ENCODE measurements at places on chromosomes 2 and 18.

DNA sequence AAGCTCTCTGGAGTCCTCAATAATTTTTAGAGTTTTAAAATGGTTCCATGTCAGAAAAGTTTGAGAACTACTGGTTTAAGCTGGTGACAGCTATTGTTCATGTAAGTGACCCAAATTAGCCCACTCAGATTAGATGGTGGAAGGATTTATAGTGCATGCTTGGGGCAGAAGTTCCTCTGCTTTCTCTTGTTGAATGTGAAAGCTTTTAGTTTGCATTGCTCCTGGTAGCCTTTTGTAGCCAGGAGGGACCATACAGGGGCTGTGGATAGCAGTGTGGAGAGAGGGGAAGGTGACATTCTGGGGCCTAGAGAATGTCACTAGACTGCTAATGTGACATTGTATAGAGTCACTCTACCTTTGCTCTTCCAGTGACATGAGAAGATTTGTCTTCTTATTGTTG, 40.3 kb upstream of the IGFBP5 start:
- DNase-seq, result no peak

- no peak for DNase-seq
Observed at GRCh38 chr2:226337941-226338600, 461.5 kb downstream of the IRS1 start.

DNA sequence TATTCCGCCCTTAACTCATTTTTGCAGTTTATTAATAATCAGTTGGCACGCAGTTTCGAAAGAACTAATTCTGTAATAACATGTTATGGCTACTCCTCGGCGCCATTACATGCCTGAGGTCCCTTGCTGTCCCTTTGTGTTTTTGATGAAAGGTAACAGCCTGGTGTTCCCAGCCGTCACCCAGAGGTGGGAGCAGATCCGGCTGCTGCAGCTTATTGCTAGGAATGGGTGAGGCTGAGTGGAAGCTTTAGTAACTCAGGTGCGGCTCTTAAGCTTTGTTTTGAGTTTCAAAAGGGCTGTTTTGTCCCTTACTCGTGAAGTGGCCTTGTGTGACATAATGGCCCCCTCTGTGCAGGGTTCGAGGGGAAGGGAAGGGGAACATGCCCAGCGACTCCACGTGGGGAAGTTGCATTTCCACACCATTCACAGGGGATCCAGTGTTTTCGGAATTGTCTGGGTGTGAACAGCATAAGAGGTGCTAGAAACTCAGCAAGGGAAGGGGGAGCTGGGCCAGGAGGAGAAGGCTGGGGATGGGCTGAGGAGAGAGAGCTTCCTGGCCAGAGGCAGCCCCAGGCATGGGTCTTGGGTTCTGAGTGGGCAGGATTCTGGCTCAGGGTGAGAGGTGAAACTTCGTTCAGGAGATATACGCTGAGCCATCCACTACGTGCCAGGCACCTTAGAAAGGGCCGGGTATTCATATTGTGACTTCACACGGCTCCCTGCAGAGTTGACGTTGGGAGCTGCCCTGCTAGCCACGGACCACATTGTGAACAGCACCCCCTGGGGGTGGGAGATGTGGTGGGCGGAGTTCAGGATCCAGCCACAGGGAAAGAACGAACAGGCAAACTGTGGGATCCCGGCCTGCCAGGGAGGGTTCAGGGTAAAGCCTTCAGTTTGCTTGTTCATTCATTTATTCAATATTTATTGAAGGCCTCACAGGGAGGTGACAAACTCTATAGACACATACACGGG, 84.4 kb downstream of the TGOLN2 start:
- DNase-seq, result peak; percentile 78

DNA sequence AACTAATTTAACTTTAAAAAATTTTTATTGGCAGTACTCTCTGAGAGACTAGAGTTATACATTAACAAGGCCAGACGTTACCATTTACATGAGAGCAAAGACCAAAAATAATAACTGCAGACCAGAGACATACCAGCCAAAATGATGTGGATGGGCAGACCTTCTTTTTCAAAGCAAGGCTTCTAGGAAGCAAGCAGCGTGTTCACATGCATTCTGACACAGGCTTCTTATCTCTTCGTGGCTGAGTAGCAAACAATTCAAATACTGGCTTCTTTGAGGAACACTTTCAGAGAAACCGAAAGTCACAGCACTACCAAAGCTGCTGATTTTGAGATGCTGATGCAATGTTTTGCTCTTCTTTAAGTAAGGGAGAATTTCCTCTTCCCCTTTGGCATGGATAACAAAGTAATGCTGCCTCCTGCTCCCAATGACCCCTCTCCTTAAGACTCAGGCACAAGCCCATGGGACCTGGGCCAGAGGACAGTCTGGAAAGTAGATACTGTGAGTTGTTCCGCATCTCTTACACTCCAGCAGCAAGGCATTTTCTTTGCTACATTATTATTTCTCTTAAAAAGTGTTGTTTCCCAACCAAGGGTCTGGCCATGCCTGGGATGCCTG, 181.9 kb downstream of the MREG start:
- no peak for DNase-seq

- no peak for DNase-seq
Observed at GRCh38 chr18:35344736-35345459, 678 bp upstream of the ZNF24 start.

DNA sequence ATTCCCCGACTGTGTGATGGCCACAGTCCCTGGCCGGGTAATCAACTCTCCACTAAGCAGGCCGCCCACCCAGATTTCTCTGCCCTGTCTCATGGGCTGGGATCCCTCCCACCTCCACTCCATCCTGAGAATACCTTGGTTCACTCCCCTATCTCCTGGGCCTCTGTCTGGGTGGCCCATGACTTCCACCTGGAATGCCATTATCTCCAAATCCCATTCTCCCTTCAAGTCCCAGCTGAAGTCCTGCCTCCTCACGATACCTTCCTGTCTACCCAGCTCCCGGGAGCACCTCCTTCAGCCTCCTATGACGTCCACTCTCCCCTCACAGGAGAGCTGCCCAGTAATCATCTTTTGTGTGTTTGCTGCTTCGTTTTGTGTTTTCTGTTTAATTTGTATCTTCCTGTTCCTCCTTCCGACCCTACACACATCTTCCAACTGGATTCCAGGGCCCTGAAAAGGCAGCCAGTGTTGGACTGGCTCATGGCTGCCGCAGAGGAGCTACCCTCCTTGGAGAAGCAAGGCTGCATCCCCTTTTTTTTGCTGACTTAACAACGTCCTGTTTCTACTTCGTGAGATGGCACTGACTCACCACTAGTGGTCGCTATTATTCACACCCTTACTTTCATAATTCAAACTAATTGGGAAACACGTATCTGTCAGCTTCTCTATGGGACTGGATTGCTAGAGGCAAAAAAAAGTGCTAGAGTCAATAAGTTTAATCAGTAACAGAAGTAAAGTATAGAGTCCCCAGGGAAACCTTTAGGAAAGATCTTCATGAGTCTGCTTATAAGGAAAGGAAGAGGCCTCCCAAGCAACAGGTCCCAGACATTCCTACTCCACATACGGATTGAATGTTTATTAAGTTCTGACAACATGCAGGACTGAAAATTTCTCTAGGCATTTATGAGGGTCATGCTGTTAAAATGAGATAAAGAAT, 171.9 kb upstream of the GATA6 start:
- no peak for DNase-seq

- DNase-seq, result no peak
Observed at GRCh38 chr18:6557770-6558248, 143.1 kb upstream of the L3MBTL4 start.

- DNase-seq, result no peak
Observed at GRCh38 chr2:164474873-164475272, 146.4 kb downstream of the GRB14 start.

GRCh38 chr18:47749600-47749973, 180.9 kb downstream of the SMAD2 start:
- DNase-seq, result no peak

DNA sequence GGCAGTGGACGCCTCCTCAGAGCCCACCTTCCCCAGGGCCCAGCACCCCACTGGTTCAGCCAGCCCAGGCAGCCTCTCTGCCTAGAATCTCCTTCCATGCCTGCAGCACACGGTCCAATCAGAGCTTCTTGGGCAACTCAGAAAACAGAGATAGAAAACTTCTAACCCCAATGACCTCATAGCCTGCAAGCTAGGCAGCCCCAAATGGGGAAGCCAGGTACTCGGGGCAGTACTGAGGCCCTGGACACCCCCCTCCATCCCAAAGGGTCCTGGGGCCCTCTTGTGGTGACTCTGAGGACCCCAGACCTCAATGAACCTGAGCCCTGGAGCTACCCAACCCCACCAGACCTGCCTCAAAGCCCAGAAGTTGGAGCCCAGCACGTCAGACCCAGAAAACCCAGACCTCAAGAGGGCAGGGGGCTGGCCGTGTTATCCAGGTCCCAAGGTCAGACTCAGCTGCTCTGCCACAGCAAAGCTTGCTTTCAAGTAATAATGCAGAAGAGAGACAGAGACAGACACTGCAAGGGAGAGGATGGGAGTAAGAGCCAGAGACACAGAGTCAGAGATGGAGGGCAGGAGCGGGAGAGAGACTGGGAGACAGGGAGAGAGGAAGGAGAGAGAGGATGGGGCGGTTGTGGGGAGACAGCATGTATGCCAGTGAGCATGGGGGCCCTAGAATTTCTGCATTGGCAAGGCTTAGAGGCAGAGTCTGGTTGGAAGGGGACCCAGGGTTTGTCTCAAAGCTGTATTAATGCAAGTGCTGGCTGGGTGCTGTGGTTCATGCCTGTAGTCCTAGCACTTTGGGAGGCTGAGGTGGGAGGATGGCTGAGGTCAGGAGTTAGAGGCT, 28.2 kb downstream of the SERTAD2 start:
- no peak for DNase-seq

DNA sequence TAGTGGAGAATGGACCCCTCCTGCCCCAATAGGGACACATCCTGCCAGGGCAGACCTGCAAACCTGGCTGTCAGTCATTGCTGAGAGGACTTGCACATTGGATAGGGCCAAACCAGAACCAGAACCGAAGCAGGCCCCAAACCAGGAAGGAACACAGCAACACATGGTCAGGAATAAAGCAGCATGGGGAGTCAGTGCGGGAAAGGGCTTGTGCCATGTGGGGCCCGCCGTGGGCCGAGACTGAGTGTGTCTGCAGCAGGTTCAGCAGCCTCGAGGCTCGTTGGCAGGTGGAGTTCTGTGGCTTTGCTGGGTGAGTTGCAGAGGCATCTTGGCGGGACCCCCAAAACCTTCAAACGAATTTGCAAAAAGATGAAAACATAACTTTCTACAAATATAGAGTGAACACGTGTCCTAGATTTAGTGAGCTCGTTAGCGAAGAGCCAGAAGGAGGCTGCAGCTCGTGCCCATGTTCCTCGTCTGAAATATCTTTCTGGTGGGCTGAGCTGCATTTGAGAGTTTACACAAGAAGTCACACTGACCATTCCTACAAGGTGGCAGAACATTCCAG, 44.9 kb upstream of the LDLRAD4 start:
- DNase-seq, result no peak

DNA sequence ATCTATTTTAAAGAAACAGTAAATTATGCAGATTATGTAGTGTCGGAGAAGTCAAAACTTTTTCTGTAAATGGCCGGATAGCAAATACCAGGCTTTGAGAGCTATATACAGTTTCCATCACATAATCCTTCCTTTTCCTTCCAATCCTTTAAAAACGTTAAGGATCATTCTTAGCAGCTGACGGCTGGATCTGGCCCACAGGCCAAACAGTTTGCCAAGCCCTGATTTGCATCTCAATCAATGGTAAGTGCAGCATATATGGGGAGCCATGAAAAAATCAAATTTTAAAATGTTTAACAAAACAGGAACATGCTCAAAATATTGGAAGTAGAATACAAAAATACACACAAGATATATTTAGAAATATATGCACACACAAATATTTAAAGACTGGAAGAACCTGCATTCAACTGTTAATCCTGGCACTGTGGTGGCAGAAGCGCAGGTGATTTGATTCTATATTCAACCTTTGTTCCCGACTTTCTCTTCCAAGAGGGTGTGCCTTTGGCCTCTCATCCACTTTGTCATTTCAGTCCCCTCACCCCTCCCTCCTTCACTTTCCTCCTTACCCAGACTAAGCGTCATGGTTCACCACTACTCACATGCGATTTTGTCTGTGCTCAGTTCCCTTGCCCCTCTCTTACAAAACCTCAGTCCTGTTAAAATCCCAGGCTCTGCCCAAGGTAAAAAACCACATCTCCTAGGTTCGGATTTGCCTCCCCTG, 27.3 kb downstream of the NDUFA10 start:
- DNase-seq, result no peak

DNA sequence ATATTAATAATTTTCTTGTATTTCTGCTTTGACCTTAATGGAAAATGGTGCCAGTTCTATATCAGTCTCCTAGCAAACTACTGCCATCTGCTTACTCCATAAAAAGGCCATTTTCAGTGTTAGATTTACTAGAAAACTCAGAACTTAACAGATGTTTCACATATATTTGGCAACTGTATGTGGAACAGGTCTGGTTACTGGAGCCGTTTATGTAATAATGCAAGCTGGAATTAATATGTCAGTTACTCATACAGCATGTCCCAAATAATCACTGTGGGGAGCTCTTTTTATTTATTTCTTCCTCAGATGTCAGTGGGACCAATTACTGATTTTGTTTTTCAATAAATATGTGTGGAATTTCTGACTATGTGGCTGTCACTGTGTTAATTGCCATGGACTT, 1247.6 kb downstream of the CNTNAP5 start:
- no peak for DNase-seq

- no peak for DNase-seq
Observed at GRCh38 chr2:188853307-188853706, 120.9 kb upstream of the COL3A1 start.

- no peak for DNase-seq
Observed at GRCh38 chr18:56662902-56663301, 11.7 kb downstream of the WDR7 start.

GRCh38 chr18:48828691-48829442, 121.9 kb downstream of the SMAD7 start:
- DNase-seq, result peak; percentile 49

DNA sequence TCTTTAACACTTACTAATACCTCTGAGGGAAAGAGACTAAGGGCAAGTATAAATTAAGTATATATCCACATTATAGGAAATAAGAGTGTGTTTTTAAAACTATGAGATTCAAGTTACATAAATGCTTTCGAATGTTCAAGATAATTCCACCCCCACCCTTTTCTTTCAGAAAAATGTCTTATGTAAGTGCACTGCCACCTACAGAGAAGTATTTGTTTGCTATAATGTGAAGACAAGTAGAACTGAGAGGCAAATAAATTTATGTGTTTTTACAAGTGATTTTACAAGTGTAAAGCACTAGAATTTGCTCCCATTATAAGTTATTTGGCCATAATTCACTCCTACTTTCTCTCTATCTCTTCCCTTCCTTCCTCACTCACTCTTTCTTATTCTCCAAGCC, 99.9 kb upstream of the CRACDL start:
- DNase-seq, result no peak

- no peak for DNase-seq
Observed at GRCh38 chr2:170092436-170093060, 85.4 kb upstream of the MYO3B start.

GRCh38 chr2:172098287-172098649, 4.4 kb downstream of the DLX2 start:
- DNase-seq, result no peak

DNA sequence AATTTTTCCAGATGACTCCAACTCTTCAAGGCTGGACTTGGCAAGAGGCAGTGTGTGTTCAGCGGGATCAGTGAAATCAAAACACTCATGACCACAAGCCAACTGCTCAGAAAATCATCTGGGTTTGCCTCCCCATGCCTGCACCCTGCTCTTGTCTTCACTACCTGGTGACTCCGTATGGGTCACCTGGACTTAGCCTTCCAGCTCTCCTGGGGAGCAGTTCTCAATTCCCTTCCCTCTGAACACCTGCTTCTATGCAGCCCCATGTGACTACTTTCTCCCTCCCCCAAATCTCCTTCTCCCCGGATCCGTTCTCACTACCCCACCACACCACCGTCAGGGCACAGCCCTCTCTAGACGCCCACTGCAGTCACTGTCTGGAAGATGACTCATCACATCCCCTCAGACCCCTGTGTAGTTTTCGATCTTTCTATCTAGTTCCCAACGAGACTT, 130.2 kb upstream of the ID2 start:
- DNase-seq, result no peak
